ENCODE measurements at places on chromosomes 6 and 20.

DNA sequence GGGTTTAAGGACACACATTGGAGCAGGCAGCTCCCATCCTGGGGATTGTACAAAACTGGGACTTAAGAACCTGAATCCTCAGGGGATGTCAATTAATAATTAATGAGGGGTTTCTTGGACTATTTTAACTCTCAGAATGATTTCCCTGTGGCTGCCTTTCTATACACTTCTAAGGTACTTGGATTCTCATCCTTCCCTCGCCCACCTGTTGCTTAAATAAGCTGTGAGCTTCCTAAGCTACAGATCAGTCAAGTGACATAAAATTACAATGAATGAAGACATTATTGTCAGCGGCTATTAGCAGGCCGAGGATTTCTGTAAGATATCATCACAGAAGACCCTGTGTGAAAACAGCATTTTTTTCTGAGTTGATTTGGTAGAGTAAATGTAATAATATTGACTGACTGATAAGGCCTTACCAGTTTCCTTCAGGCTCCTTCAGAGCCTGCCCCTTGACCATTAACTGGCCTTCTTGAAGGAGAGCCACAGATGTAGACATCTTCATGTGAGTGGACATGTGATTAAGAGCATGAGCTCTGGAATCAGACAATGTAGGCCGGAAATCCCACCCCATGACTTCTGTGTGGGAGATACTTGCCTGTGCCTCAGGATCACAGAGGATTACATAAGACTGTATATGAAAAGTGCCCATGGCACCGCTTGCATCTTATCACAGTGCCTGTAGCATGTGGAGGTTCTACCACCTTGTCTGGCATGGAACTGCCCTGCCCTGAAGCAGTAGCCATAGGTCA is 101.7 kb downstream of the TULP4 start:
- DNase-seq = no peak

- peak; percentile 63 for DNase-seq
Observed at GRCh38 chr6:16183187-16183664, 54.3 kb downstream of the MYLIP start.

DNA sequence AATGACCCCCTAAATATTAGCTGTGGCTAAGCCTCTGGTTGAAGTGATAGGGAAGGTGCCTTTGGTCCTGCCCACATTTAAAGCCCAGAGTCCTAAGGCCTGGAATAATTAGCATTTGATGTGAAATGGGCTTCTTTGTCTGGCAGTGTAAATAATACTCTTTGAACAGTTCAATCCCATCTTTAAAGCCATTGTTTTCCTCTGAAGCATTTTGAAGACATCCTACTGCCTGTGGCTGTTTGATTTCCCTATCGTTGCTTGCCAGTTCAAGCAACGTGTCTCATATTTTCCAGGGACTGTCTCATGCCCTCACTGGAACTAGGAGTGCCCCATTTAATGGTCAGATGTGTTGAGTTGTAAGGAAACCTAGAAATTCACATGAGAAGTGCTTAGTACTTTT is 89.3 kb upstream of the BTN3A2 start:
- no peak for DNase-seq

- DNase-seq = no peak
Observed at GRCh38 chr6:10082385-10082784, 332.5 kb downstream of the TFAP2A start.

DNA sequence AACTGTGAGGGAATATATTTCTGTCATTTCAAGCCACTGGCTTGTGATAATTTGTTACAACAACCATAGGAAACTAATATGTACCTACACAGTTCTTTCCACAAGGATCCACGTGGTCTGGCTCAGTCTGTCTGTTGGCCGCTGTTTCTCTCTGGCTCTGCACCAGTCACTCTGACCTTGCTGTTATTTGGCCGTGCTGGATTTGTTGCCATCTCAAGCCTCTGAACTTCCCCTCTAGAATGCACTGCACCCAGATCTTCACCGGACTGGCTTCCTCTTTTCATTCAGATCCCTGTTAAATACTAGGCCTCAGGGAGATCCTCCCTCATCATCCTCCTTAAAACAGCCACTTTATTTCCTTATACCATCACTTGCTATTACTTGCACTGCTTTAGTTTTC is 446.8 kb downstream of the TFAP2B start:
- no peak for DNase-seq
